ENCODE measurements at places on chromosomes 7 and 10. TPM values are rescaled to one million over a fixed set of nuclear protein-coding genes. Genes with fewer than 3 reads are reported as not detected.

- no peak for DNase-seq
These were observed 137.4 kb downstream of the TNS3 start for GRCh38 chr7:47444376-47445098.

ZNF365 gene
- total RNA-seq: 0.36 TPM

DNA sequence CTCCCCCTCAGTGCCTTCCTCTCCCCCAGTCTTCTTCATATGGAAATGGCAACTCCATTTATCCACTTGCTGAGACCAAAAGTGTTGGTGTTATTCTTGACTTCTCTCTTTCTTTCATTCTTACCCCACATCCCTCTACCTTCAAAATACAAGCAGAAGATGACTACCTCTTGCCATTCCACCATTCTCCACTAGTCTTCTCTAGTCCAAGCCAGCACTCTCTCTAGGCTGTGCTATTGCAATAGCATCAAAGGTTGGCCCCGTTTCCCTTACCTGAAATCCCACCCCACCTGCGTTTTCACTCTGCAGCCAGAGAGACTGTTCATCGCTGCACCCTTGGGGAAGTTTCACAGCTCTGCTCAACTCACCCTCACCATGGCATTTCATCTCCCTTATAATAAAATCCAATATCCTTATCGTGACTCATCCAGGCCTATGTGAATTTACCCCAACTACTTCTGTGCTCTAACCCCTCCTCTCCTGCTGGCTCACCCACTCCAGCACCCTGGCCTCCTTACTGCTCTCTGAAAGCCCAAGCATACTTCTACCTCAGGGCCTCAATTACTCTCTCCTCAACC is 109.1 kb downstream of the LSM5 start:
- DNase-seq: no peak

GRCh38 chr10:121900443-121901174 is 27.2 kb downstream of the ATE1 start:
- no peak for DNase-seq

TCF7L2 gene
- 26.3 TPM for total RNA-seq

EPHA1 gene
- not detected for total RNA-seq

- peak; percentile 9 for DNase-seq
These were observed 25.9 kb downstream of the TYW1 start for GRCh38 chr7:67022511-67022910.

ITIH5 gene
- 48.2 TPM for total RNA-seq

GLI3 gene
- 17.2 TPM for total RNA-seq

DNA sequence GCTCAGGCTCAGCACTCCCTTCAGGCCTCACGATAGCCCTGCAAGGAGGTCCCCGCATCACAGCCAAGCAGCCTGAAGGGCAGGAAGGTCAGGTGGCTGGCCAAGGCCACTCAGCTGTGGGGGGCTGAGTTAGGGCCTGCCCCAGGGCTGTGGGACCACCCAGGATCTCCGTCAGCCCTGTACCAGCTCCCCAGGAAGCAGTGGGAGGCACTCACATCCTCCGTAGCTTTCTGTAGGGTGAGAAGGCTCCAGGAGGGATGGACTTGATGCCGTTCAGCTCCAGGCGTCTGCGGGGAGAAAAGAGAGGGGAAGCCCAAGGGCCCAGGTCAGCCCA is 125.9 kb downstream of the SLIT1 start:
- DNase-seq: no peak

LBX1 gene
- not detected for total RNA-seq

GRCh38 chr7:67496589-67496988 is 500.0 kb downstream of the TYW1 start:
- no peak for DNase-seq

Data from sigmoid colon (tissue), 7 donors.